GM03348 (cell line): ENCODE measurements at places on chromosomes 7 and 10.
A peak's percentile ranks its signal among the peaks of the same experiment; 100 is the strongest.

- DNase-seq: peak; percentile 24
These were observed 455.0 kb downstream of the CCSER2 start for GRCh38 chr10:84783386-84783785.

DNA sequence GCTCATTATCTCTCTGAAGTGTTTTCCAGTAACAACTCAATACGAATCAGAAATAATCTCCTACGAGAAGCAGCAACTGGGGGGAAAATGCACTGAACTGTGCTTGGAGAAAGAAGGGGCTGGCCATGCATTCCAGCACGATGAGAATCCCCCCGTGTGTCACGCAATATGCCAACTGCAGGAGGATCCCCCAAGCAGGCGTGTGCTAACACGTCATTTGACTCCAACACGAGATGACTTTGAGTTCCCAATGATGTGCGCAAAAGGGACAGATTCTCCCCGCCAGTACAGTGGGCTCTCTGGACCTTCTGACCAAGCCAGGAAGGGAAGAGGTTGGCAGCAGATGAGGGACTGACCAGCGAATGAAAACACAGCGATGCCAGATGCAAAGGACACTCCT lies 105.5 kb downstream of the KCNMA1 start:
- peak; percentile 65 for DNase-seq

DNA sequence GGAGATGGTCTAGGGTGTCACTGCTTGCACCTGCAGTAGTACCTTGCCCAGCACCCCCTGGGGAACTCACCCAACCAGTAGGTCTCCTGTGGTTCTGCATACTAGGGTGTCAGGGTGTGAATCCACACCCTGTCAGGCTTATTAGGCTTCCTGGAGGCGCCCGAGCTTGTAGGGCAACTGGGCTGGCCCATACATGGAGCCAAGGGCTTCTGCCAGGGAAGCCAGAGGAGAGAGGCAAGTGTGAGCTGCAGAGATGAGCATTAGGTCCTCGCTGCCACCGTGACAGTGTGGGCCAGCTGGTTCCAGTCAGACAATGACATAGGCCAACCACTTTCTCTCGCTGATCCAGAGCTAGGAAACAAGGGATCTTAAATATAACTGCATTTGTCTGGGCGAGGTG lies 11.2 kb downstream of the MXI1 start:
- DNase-seq: no peak

- no peak for DNase-seq
These were observed 219.2 kb downstream of the LRMDA start for GRCh38 chr10:75650648-75651047.

- no peak for DNase-seq
These were observed 199.5 kb downstream of the LRRN3 start for GRCh38 chr7:111290419-111290818.

DNA sequence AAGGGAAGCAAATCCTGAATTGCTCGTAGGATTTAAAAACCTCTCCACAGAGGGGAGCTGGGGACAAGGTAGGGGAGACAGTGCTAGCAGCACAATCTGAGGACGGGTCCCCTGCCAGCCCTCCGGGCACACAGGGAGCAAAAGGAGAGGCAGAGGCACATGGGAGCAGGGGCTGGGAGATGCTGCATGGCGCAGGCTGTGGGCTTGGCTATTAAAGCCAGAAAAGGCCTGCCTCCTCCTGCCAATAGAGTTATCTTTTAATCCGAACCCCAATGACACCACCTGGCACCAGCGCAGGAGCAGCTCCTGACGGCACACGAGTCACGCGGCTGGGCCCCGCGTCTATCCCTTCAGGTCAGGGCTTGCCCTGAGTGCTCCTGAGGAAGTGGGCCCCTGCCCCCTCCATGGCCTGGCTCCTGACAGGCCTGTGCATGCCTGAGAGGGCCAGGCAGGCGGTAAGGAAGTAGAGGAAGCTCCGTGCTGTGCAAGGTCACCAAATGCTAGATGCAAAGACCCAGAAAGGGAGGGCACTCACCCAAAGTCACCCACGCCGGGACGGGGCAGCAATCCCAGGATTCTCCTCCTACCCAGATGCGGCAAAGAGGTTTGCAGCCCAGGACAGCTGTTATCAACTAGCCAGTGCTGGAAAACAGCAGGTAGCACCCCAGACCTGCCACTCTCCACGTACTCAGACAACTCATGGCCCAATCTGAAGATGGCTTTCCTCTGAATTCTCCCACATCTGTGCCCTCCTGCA lies 28.1 kb downstream of the DLG5 start:
- peak; percentile 24 for DNase-seq

- DNase-seq: peak; percentile 49
These were observed at the start of gene ITGA8 for GRCh38 chr10:15719899-15720634. Gene ITGA8 (minus strand): TSS chr10:15719922. CDS start chr10:15719771, 151 bp downstream.

GRCh38 chr7:122626785-122627184 lies 72.1 kb downstream of the RNF133 start:
- no peak for DNase-seq
